Right atrium auricular region (tissue), 2 donors: ENCODE measurements at places on chromosomes 2 and 18. TPM values are rescaled to one million over a fixed set of nuclear protein-coding genes. Genes with fewer than 3 reads are reported as not detected.

DNA sequence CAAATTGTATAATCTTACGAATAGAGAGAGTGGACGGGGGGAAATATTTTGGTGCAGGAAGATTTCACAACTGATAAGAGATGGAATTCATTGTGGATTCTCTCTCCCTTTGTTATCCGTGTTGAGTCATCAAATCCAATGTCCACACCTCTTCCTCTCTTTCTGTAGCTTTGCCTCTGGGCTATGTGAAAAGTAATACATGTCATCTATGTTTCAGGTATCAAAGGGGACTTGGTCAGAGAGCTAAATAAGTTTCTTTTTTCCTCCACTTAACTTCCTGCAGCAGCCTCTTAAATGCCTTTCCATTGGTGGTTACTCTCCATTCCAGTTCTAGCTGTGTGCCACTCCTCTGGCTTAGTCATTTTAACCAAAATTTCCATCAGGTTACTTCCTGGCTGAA is 169.3 kb upstream of the NXPH2 start:
- no peak for DNase-seq

GRCh38 chr18:9217743-9218451 is 81.3 kb downstream of the ANKRD12 start:
- no peak for DNase-seq

DNA sequence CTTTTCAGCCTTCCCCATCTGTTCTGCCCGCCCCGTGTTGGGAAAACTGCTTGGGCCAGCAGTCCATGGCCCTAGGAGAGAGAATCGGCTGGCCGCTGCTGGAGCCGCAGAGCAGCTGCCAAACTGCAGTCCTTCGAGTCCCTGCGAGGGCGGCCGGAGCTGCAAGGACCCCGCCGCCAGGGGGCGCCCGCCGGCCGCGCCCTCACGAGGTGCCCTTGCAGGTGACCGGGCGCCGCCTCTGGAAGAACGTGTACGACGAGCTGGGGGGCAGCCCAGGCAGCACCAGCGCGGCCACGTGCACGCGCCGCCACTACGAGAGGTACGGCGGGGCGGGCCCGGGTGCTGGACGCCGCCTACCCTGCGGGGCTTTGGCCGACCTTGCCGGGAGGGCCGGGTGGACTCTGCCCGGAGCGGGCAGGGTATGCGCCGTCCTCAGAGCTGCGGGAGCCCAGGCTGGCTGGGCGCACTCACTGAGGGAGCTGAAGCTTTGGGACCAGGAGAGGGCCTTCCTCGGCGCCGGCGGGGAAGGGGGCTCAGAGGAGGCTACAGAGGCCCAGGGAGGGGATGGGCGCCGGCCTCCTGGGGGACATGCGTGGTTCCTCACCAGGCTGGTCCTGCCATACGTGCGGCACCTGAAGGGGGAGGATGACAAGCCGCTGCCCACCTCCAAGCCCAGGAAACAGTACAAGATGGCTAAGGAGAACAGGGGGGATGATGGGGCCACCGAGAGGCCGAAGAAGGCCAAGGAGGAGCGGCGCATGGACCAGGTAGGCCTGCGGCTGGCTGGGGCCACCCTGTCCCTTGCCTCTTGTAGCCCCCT is 13.6 kb downstream of the ARID5A start:
- DNase-seq: no peak

DNA sequence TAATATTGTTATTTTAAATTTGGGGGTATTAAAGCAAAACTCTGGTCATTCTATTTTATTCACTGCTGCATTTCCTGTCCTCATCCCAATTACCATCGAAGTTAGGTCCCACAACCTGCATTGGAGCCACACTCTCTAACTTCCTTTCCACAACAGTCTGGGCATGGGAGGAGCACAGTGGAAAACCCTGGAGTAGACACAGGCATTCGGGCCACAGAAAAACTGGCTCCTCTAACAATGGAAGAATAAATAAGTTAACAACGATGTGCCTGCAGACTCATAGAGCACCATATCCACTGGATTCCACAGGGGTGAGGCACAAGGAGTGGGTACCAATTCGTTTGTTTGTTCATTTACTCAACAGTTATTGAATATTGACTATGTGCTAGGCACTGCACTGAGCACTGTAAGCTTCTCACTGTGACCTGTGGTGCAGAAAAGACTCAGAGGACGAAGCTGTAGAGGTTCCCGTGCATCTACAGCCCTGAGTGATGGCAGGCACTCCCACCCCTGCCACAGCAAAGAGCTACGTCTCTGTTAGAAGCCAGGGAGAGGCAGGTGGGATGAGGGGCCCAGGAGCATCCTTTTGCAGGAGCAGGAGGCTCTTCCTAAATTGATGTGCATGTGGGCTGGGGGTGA is 154.2 kb upstream of the PGAP1 start:
- no peak for DNase-seq

GRCh38 chr2:206424134-206424533 is 19.2 kb upstream of the ADAM23 start:
- DNase-seq: no peak

GRCh38 chr2:230915319-230915718 is 9.7 kb downstream of the GPR55 start:
- DNase-seq: no peak

GRCh38 chr18:11570769-11571412 is 38.5 kb upstream of the SLC35G4 start:
- DNase-seq: no peak

- peak; percentile 34 for DNase-seq
Observed at GRCh38 chr2:238948765-238949641, 101.1 kb downstream of the TWIST2 start.

DNA sequence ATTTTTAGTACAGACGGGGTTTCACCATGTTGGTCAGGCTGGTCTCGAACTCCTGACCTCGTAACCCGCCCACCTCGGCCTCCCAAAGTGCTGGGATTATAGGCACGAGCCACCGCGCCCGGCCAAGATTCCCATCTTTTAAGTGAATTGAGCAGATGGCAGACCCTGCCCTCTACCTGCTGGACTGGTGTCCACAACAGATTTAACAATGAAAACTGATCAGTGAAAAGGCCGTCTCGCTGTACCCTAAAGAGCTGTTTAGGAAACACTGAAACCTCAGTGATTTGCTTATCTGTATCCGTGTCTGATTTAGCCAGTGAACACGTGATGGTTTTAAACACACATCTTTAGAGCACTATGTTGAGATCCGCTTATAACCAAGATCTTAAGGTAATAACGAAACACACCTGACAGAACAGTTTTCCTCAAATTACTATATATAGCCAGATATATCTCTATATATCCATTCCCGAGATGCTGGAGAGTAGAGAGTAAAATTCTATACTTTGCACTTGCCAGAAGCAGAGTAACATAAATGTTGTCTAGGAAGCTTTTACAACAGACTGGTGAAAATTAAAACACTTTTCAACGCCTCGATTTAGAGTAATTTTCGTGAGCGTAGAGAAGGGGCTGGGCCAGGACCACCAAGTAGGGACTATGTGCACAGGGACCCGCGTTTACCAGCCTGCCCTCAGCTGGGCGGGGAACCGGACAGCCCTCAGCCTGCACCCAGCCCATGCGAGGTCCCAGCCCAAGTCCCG is 594 bp downstream of the FAM161A start:
- no peak for DNase-seq

- DNase-seq: no peak
Observed at GRCh38 chr2:149040451-149040850, 2.0 kb downstream of the LYPD6B start.

GRCh38 chr2:29518646-29519337 is 402.6 kb downstream of the ALK start:
- no peak for DNase-seq

POTEJ gene
- total RNA-seq: 2.6 TPM

PRSS56 gene
- not detected for total RNA-seq

TUBA4B gene
- total RNA-seq: not detected

TEKT4 gene
- not detected for total RNA-seq

C2orf80 gene
- total RNA-seq: not detected

FAM110C gene
- 12.4 TPM for total RNA-seq

FOXI3 gene
- total RNA-seq: not detected
